ENCODE measurements at places on chromosomes 13 and 19.

DNA sequence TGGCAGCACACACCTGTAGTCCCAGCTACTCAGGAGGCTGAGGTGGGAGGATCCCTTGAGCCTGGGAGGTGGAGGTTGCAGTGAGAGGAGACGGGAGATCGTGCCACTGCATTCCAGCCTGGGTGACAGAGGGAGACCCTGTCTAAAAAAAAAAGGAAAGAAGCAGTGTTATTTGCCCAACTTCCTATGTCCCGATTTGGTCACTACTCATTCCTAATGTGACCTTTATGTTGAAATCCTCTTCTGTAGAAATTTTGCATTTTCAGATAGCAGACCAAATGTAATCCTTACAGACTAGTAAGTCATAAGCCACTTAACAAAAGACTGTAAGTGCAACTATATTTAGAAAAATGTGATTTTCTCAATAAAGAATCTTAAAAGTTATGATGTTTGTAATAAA is 18.2 kb upstream of the STK24 start:
- no peak for DNase-seq

GRCh38 chr19:43476606-43477005 is 11.2 kb upstream of the LYPD3 start:
- DNase-seq: no peak

DNA sequence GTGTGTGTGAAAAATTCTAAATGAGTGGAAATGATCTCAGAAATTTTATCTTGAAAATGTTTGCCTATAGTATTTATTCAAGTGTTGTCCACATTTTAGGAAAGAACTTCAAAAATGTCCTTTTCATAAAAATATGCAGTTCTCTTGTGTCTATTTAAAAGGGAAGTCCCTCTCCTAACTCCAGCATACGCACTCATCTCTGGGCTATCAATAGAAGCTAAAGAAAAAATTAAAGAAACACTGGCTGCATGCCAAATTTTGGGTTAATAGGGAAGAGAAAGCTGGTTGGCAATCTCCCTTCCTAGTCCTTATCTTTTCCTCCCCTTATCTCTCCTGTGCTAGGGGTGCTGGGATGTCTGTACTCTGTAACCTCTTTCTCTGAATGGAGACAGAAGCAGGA is 313.3 kb downstream of the ENOX1 start:
- peak; percentile 2 for DNase-seq

- DNase-seq: no peak
These were observed 27.0 kb downstream of the POMP start for GRCh38 chr13:28685892-28686291.

DNA sequence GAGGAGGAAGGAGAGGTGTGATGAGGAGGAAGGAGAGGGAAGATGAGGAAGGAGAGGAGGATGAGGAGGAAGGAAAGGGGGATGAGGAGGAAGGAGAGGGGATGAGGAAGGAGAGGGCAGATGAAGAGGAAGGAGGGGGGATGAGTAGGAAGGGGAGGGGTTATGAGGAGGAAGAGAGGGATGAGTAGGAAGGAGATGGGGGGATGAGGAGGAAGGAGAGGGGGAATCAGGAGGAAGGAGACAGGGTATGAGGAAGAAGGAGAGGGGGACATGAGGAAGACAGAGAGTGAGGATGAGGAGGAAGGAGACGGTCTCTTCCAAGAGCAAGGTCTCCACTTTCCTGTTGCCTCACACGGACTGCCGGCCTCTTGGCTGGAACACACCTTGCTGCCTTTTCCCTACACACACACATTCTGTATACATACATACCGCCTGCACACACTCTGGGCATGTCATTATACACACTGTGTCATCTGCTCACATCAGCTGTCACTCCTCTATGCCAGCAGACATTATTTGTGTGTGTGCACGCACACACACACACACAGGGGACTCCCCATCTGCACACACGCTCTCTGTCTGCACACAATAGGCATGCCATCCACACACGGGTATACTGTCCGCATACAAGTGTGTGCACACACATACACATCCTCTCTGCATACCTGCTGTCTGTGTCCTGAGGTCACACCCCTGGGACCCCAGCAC is 11.1 kb upstream of the VSTM2B start:
- DNase-seq: peak; percentile 46

All from NCI-H1694 (cell line).